Articular chondrocyte of knee joint (primary cell): ENCODE measurements at places on chromosomes 11 and 22. TPM values are rescaled to one million over a fixed set of nuclear protein-coding genes. Genes with fewer than 3 reads are reported as not detected.

Gene FAM180B
- 0.11 and 0.26 TPM in 2 replicates for total RNA-seq

Gene ZDHHC8
- 10.6 and 12.5 TPM in 2 replicates for total RNA-seq

Gene P2RY6
- 12.2 and 17.6 TPM in 2 replicates for total RNA-seq

Gene RPS6KB2
- 33.2 and 35.3 TPM in 2 replicates for total RNA-seq

Gene POGLUT3
- 79.8 and 90.5 TPM in 2 replicates for total RNA-seq

Gene JAML
- total RNA-seq = not detected in 2 replicates

Gene P4HA3
- 5.6 and 6.2 TPM in 2 replicates for total RNA-seq

Gene NPAS4
- under 0.01 TPM in 1 of 2 replicates, not detected in the other for total RNA-seq

Gene OPCML
- 0.26 and 0.65 TPM in 2 replicates for total RNA-seq

Gene NTM
- 3.4 and 11.8 TPM in 2 replicates for total RNA-seq

Gene SLC22A6
- total RNA-seq = not detected in 2 replicates

Gene UPK3A
- not detected in 2 replicates for total RNA-seq

Gene TBX10
- total RNA-seq = not detected in 2 replicates

Gene SCGB1D2
- not detected in 2 replicates for total RNA-seq

Gene DEFB131B
- not detected in 2 replicates for total RNA-seq

Gene NRXN2
- total RNA-seq = 2.6 and 7.6 TPM in 2 replicates

Gene TRIM48
- total RNA-seq = not detected in 2 replicates

Gene OR51E2
- not detected in 2 replicates for total RNA-seq

Gene RAB36
- total RNA-seq = 5.6 and 7.5 TPM in 2 replicates

Gene OR4D5
- not detected in 2 replicates for total RNA-seq

Gene CCDC116
- 0.11 and 0.26 TPM in 2 replicates for total RNA-seq

Gene OR56A5
- total RNA-seq = not detected in 2 replicates

Gene HEPHL1
- not detected in 2 replicates for total RNA-seq

Gene FGF3
- not detected in 2 replicates for total RNA-seq

Gene SLC3A2
- 198 and 208 TPM in 2 replicates for total RNA-seq

Gene CST6
- total RNA-seq = 3.0 and 7.6 TPM in 2 replicates

Gene UCP3
- 0.65 and 1.1 TPM in 2 replicates for total RNA-seq

Gene C11orf97
- not detected in 2 replicates for total RNA-seq

Gene CLTCL1
- 5.9 and 10.1 TPM in 2 replicates for total RNA-seq

Gene PDGFD
- total RNA-seq = 2.0 and 2.3 TPM in 2 replicates

Gene BDNF
- 5.0 and 6.1 TPM in 2 replicates for total RNA-seq

Gene C11orf87
- 0.13 and 0.43 TPM in 2 replicates for total RNA-seq

Gene NRIP3
- 10.2 and 11.1 TPM in 2 replicates for total RNA-seq

Gene GAB4
- total RNA-seq = not detected in 2 replicates

Gene CDC45
- total RNA-seq = 3.4 and 4.8 TPM in 2 replicates

Gene NAV2
- total RNA-seq = 21.3 and 25.5 TPM in 2 replicates
